SK-MEL-5 (cell line): ENCODE measurements at places on chromosomes 3 and 15.

DNA sequence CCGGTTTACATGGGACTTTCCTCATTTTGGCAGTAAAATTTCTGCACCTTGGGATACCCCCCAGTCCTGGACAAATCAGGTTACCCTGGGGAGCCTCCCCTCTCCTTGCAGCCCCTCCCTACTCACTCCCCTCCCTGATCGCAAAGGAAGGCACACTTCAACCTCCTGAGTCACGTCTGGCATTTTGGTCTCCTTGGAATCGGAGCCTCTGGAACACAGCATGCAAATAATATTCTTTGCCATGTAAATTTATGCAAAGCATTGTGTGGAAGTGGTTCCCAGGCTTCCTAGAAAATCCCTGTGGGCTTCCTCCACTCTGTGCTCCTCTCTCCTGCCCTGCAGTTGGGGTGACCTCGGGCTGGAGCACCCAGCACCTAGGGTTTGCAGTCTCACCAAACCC is 11.6 kb downstream of the SCN5A start:
- no peak for DNase-seq

DNA sequence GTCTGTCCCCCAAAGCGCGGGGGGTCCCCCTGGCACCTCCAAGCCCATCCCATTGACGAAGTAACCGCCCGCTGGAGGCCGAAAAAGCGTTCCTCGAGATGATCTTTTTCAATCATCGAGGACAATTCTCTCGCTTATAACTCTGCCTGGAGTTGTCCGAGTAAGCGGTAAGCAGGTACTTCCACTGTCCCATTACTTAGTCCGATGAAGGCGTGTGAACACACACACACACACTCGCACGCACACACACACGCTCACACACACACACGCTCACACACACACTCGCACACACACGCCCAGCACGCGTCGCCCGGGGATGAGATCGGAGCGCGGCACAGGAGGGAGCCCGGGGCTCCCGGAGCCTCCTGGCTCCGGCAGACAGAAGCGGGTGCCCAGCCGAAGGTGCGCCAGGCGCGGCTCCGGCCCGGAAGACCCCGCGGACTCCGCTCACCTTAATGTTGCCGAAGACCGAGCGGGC is 430 bp downstream of the SLCO2A1 start:
- no peak for DNase-seq

- DNase-seq, result no peak
Observed at GRCh38 chr15:99970891-99971430, 237.7 kb upstream of the LYSMD4 start.

DNA sequence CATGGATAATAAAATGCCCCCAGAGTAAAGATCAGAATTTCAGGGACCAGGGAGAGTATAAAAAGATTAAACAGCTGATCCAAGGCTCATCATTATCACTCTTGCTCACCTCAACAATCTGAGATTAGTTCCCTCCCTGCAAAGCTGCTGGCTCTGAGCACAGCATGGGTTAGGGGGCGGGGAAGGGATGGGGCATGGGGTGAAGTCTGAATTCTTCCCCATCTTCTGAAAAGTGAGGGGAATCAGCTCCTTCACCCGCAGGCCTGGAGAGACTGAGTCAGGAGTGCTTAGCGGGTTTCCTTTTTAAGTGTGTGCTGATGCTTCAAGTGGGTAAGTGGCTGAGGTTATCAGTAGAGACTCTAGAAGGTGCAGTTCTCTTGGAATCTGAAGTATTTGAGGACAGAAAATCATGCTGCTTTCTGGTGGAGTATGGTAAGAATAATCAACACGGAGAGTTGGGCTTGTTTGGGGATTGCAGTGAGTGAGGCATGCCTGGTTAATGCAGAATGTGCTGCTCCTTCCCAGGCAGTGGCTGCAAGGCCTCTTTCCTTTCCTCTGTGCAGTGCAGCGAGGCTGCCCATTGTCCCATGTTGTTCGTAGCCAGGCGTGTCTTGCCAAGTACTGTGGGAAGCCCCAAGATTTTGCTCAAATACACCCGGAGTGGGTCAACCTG is 59.2 kb upstream of the TRAK1 start:
- DNase-seq, result no peak

- no peak for DNase-seq
Observed at GRCh38 chr3:30289324-30289723, 317.1 kb upstream of the TGFBR2 start.

- DNase-seq, result no peak
Observed at GRCh38 chr15:76342058-76342381, 5.4 kb downstream of the ISL2 start.

DNA sequence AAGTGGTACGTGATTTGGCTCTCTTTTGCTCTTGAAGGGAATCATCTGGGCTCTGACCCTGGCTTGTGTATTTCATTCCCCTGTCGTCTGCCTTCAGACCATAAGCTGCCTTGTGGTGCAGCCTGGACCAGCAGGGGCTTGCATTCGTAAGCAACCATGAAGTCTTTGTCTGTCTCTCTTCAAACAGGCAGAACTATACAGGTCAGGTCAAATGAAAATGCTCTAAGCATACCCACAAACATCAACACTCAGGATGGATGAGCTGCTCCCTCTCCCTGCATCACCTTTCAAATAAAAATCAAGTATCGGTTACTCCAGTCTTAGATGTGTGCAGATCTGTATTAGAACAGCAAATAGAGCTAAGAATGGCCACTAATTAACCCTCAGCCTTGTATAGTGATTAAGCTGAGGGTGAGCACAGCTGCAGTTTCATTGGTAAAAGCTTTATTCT is 268.6 kb upstream of the UBE2E1 start:
- no peak for DNase-seq

GRCh38 chr3:118641608-118642007 is 393.0 kb downstream of the IGSF11 start:
- no peak for DNase-seq

- no peak for DNase-seq
Observed at GRCh38 chr3:169349622-169349942, 313.9 kb downstream of the MECOM start.

- no peak for DNase-seq
Observed at GRCh38 chr3:9703736-9704346, at the start of gene CPNE9. CPNE9 (plus strand) TSS chr3:9703833; CDS start chr3:9703997, 164 bp downstream.

DNA sequence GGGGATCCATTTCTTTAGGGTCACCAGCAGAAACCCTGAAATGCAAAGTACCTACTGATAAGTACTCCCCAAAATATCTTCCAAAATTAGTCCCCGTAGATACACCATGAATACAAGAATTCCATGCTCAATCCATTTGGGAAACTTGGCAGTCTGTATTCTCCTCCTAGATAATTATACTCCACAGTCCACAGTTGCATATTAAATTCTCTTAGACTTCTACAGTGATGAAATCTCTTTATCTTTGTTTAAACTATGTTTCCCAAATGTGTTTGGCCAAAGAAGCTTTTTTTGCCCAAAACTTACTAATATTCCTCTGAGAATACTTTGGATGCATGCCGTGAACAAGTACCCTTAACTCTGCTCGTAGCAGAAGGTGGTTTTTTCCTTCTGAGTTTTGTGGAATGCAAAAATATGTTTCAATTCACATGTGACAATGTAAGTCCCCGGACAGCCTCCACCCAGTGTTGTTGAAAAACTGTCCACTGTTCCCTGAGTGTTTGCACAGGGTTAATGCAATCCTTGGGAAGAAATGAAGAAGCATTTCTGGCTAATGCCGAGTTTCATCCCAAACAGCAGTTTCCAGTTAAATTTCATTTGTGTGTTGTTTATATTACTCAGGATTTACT is 126.7 kb downstream of the ARNT2 start:
- no peak for DNase-seq

GRCh38 chr15:65087411-65087810 is 10.9 kb downstream of the KBTBD13 start:
- DNase-seq, result no peak

GRCh38 chr15:89430530-89431341 is 65.6 kb downstream of the RHCG start:
- DNase-seq, result peak; percentile 84

- no peak for DNase-seq
Observed at GRCh38 chr15:69603369-69604071, 150.9 kb downstream of the RPLP1 start.

DNA sequence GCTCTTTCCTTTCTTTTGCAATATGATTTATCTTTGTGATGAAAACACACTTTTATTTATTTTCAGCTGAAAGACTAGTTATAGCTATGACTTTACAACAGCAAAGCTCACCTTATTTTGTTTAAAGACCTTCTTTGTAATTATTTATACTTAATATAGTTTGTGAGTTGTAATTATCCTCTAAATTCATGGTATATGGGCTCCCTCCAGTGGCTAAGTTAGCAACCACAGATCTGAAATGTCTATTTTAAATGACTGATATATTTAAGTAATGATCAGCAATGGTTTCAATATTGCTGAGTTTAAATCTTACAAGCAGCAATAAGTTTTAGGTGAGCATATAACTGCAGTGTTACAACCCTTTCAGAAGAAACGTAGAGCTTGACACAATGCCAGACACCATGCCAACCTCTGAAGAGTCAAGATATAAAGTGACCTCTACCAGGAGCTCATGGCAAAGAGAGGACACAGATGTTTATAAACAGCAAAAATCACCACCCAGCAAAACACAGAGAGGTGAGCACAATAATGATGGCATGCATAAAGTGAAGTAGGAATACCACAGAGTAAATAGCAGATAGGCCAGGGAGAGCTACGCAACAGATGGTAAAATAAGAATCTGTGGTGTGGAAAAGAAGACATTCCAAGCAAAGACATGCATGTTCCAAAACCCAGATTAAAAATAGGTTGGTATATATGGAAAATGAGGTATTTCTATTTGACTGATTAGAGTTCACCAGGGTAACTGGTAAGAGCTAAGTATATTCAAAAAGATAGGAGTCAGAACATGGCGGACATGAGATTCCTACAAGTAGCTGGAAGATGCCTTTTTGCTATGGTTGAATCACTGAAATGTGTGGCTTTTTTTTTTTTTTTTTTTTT is 143.7 kb upstream of the ZNF385D start:
- peak; percentile 40 for DNase-seq

DNA sequence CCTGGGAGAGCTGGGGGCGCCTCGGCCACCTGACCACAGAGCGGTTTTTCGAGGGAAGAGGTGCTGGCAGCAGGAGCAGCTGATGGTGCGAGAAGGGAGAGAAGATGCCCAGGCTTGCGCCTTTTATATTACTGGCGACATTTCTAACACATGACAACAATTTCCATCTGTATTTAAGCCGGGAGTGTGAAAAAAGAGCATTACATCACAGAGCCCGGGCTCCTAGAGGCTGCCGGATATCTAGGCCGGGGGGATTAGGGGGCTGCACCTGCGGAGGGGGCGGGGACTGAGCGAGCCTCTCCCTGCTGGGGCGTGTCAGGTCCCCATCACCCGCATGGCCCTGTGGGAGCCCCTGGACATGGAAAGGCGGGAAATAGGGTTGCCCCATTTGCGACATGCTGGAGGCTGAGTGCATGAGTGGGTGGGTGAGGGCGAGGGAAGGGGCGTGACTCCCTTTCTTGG is 440.7 kb downstream of the MAGI1 start:
- no peak for DNase-seq

DNA sequence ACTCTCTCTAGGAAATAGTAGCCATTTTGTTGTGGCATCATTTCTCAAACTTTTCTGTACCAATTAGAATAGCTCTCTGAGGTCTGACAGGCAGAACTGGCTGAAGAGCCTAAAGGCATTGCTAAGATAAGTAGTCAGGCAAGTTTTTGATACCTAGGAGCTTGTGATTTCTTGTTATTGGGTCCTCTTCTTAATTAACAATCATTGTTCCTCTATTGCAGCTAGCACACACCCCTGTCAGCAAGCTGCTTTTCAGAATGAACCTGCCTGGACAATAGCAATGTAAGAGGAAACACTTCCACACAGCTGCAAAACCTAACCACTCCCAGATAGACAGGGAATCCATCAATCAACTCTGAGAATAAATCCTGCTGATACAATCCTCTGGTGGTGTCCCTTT is 403.9 kb upstream of the TBL1XR1 start:
- DNase-seq, result no peak

DNA sequence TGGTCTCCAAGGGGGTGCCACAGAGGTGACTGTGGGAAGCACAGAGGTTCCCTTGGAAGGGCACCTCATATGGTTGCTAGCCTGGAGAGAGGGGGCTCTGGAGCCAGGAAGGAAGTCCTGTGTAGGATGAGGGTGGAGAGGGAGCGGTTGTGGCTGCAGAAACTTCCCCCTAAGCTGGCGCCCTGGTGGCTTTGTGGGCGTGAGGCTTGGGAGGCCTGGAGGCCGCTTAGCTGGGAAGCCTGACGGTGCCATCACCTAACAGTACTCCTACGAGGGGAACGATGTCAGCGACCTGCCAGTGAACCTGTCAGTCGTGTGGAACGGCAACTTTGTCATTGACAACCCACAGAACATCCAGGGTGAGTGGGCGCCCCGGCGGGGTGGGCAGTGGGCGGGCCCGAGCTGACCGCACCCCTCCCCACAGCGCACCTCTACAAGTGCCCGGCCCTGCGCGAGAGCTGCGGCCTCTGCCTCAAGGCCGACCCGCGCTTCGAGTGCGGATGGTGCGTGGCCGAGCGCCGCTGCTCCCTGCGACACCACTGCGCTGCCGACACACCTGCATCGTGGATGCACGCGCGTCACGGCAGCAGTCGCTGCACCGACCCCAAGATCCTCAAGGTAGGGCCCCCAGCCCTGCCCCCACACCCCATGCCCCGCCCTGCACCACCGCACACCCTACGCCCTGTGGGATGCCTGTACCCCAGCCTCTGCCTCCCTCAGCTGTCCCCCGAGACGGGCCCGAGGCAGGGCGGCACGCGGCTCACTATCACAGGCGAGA is 31.0 kb downstream of the PLXNA1 start:
- no peak for DNase-seq

DNA sequence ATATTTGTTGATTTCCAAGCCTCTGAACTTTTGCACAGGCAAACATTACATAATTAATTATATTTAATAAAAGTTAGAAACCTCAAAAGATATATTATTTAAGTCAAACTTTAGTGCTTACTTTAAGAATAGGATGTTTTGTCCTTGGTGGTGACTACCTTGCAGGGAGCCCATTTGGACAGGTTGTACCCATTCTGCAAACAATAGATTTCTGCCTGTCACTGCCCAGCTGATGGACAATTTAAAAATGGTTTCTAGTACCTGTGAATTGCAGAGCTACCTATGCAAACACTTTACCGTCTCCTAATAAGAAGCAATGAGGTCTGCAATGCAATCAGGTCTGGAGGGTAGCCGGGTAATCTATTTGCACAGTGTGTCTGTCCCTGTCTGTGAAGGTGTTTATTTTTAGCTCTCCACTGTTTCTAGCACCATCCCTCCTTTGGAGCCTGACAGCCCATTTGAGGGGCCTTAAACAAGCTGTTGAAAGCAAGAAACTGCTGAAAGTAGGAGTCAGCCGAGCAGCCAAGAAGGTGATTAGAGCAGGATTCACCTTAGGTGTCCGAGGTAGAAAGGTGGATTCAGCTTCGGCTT is 556.2 kb upstream of the CFAP20DC start:
- DNase-seq, result no peak

- DNase-seq, result no peak
Observed at GRCh38 chr3:160675566-160676124, 1.3 kb upstream of the ARL14 start.
